ENCODE measurements at places on chromosomes 2 and 18.

DNA sequence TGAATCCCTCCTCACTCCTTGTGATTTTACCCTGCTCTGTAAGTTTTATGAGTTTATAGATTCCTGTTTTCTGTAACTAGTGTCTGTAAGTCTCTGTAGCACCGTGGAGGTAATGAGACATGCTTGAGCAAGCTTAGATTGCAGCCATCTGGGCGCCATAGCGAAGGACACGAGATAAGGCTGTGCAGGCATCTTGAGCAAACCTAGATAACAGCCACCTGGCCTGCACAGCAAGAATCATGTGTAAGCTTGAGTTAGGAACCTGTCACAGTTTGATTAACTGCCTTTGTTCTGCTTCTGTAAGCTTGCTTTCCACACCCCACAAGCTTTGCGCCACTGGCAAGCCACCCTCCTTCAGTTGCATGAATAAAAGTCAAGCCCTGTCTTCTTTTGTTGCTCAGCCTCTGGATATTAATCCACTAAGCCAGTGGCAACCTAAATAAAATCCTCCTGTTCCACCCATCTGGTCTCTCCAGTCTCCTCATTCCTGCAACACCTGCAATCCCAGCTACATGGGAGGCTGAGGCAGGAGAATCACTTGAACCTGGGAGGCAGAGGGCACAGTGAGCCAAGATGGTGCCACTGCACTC is 270.6 kb upstream of the RGPD4 start:
- DNase-seq, result no peak

DNA sequence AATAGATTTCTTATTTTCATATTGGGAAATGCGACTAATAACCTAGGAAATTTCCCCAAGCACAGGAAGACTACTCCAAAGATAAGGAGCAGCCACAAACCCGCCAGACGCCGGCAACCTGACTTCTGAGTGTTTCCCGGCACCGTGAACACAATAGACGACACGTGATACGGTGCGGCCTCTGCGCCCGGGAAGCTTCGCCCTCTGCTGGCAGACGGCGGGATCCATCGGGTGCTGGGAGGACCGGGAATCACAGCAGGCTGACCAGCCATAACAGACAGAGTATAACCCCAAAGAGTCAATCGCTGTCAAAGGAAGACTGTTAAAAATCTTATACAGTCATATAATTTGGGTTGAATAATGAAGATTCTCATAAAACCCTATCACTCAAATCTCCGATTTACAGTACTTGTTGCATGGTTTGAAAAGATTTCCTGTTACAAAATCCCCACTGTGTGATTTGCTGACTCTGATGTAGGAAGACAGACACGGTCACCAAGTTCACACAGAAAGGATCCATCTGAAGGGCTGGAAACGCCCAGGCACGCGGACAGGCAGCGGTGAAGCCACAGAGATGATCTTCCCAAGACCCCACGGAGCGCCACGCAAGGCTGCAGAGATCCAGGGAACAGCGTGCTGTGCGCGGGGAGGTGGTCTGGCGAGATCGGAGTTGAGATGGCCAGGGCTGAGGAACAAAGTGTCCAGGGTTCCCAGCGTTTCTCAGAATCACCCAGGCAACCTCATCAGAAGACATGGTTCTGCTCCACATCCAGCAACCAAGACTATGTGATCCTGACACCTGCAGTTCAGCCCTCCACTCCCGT is 73.8 kb downstream of the EIPR1 start:
- peak; percentile 92 for DNase-seq

- no peak for DNase-seq
Measured at GRCh38 chr2:238117199-238118154, 17.3 kb downstream of the ESPNL start.

GRCh38 chr2:229553091-229553490 is 161.3 kb downstream of the DNER start:
- no peak for DNase-seq

GRCh38 chr2:1681017-1681318 is 63.3 kb downstream of the PXDN start:
- no peak for DNase-seq

GRCh38 chr2:27735263-27735904 is 36.1 kb upstream of the MRPL33 start:
- DNase-seq, result peak; percentile 87

- no peak for DNase-seq
Measured at GRCh38 chr18:58345875-58346274, 283.0 kb downstream of the ALPK2 start.

- no peak for DNase-seq
Measured at GRCh38 chr2:4175343-4175742, 472.0 kb downstream of the DCDC2C start.

DNA sequence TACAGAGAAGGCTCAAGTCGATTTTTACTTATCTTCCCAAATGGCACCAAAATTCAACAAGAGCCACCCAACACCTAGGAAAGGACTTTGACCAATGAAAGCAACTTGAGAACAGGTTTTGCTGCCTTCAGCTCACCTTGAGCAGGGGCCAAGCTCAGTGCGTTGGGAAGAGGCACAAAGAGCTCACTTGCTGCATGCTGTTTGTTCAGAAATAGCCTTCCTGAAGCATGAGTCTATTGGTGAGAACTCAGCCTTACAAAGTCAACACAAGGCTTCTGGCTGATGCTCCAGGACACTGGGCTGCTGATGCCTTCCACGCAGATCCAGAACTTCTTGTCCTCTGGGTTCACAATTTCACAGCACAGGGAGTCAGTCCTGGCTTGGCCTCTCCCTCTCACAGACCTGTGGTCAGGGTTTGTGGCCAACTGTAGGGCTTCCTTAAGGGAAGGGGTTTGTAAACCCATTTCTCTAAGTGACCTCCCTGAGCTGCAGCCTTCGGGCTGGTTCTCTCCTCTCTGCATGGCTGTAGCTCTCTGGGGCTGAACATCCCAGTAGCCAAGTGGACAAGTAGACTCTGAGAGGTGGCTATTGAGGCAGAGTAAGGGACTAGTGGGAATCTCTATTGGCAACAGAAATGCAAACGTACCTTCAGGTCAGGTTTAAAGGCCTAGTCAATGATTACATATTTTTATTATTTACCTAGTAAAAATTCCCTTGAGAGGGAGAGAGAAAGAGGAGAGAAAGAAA is 124.7 kb upstream of the GATA6 start:
- no peak for DNase-seq

GRCh38 chr2:67919490-67919889 is 143.3 kb downstream of the C1D start:
- no peak for DNase-seq

- no peak for DNase-seq
Measured at GRCh38 chr2:164439885-164440284, 181.4 kb downstream of the GRB14 start.

DNA sequence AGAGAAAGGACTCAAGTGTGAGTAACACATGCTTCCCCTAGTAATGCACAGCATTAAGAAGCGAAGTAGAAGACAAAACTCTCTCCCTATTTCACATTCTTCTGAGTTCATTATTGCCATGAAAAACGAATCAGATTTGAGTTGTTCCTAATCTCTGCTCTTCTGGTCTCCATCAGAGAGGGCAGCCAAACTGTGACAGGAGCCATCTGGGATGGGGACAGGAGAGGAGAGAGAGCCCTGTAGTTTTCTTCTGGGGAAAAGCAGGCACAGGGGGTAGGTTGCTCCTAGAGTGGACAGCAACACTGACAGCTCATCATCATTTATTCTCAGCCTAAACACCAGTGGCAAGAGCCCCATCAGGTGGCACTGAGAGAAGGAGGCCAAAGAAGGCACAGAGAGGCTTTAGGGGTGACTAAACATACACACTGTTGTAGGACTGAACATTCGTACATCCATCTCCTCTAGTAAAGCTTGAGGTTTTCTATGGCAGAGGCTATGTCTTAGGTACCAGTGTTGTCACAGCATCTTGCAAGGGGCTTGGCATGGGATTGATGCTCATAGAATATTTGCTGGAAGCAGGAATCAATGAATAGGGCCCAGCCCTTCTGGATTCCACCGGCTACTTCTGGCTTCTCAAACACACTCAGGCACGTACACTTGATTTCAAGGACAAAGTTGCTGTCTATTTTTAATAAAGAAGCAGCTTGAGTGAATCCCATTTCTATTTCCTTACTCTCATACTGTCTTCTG is 33.1 kb downstream of the SLC8A1 start:
- DNase-seq, result no peak

GRCh38 chr2:224973112-224974016 is 68.9 kb downstream of the DOCK10 start:
- DNase-seq, result peak; percentile 32

GRCh38 chr2:108615480-108616090 is 81.3 kb downstream of the LIMS1 start:
- DNase-seq, result no peak

DNA sequence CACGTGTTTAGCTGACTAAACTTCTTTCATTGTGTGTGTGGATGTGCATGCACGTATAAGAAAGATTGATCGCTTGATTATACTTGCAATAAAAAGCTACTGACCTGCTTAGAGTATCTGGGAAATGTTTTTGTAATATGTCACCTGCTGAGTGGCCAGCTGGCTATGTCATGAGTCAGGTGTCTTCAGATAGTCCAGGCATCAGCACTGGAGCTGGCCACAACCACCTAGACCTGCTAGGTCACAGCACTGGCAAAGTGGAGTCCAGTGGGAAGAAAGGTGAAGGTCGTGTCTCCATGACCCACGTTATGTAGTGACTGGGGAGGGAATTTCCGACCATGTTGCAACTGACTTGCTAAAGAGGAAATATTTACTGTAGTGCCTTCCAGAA is 147.0 kb downstream of the ESCO1 start:
- no peak for DNase-seq

DNA sequence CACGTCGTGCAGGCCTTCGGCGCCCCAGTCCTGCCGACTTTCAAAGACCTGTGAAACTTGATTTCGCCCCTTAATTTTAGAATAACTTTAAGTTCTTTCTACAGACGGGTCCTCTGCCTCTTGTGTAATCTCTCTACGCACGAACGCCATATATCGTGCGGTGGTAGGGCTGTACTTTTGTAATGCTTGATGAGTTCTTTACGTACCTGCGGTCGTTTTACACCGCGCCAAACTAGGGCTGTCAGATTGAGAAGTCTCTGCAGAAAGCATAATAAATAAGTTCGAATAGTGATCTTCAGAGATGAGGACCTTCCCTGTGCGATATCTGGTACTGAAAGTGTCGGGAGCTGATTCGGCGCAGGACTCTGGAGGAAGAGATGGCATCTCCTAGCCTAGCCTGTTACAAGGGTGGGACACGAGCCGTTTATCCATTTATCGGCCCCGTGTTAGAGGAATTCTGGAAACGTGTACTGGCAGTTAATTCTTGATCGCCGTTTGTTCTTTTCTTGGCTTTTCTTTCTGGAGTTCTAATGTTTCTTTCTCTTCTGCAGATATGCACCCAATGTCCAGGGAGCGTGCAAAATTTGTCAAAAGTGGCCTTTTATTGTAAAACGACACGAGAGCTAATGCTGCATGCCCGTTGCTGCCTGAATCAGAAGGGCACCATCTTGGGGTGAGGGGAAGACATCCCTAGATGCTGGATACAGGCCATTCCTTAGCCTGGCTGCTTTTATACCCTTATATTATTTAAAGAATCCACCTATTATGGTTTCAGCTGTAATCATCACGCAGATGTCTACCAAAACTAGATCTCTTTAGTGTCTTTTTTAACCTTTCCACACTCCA is 781 bp upstream of the SLC5A6 start:
- no peak for DNase-seq

- no peak for DNase-seq
Measured at GRCh38 chr2:60976256-60976850, 41.2 kb upstream of the PEX13 start.

DNA sequence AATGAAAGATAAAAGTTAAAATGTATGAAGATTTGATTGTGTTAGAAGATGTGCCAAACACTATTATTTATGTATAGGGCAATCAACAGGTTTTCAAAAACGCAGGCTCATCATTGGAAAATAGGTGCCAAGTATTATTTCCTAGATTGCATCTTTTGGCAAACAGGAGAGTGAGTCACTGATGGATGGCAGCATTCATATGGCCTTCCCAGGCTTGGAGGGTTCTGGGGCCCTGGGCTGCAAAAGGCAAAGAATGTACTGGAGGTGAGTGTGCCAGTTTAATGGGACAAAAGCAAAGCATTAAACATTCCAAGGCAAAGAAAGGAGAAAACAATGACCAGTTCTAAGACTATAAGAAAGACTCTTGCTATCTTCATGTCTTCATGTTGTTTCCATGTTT is 379.4 kb downstream of the RIT2 start:
- no peak for DNase-seq

- DNase-seq, result no peak
Measured at GRCh38 chr2:70898363-70899240, 37.1 kb upstream of the ATP6V1B1 start.

All from femur (tissue), 1 donor.